ENCODE measurements at places on chromosomes 7 and 10. TPM values are rescaled to one million over a fixed set of nuclear protein-coding genes. Genes with fewer than 3 reads are reported as not detected.

DNA sequence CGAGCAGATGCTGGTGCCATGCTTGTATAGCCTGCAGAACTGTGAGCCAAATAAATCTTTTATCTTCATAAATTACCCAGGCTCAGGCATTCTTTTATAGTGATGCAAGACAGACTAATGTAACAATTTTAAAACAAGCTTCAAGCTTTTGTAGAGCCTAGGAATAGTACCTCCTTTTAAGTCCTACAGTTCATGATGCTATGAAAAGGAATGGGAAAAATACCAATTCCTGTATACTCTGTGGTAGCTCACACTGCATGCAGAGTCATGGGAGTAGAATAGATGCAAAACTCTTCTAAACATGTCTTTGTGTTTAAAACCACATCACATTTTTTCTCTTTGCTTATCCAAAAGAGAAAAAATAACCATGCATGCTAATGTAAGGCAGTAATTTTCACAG lies 66.6 kb upstream of the WNT16 start:
- DNase-seq = no peak

GRCh38 chr10:100222529-100222928 lies 6.9 kb downstream of the CHUK start:
- DNase-seq = no peak

DNA sequence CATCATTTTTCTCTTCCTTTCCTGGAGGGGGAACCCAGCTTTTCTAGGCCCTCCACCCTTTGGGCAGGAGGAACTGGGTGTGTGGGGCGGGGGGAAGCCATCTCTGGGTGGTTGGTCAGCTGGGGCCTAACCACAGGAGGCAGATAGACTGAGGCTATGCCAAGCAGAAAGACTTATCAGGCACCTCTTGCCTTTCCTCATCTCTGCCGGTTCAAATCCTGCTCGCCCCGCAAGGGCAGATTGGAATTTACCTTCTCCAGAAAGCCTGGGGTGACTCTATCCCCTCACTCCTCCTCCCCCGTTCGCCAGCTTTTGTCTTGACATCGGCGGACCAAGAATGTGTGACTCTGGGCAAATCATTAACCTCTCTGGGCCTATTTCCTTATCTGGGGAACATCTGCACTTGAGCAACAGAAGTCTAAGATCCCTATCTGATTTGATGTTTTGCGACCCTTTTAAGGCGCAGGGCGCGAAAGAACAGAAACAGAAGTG lies 584 bp upstream of the GARS1 start:
- DNase-seq = peak; percentile 65

DNA sequence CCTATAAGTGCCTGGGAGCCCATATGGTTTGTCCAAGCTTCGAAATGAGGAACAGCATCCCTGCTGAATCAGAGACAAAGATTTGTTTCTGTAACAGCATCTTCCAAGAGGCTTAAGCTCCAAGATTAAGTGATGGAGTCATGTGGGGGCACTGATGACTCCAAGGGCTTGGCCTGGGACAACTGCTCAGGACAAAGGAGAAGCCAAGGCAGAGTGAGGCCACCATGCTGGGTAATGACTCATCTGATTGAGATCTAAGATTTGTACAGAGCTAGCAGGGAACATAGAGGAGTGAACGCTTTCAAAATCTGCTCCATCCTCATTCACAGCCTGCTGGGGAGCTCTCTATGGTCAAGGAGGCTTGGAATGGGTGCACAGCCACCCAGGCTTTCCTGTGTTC lies 49.3 kb downstream of the C10orf120 start:
- DNase-seq = peak; percentile 16

- DNase-seq = no peak
These were observed 1.3 kb upstream of the SORCS3 start for GRCh38 chr10:104639590-104640338.

DNA sequence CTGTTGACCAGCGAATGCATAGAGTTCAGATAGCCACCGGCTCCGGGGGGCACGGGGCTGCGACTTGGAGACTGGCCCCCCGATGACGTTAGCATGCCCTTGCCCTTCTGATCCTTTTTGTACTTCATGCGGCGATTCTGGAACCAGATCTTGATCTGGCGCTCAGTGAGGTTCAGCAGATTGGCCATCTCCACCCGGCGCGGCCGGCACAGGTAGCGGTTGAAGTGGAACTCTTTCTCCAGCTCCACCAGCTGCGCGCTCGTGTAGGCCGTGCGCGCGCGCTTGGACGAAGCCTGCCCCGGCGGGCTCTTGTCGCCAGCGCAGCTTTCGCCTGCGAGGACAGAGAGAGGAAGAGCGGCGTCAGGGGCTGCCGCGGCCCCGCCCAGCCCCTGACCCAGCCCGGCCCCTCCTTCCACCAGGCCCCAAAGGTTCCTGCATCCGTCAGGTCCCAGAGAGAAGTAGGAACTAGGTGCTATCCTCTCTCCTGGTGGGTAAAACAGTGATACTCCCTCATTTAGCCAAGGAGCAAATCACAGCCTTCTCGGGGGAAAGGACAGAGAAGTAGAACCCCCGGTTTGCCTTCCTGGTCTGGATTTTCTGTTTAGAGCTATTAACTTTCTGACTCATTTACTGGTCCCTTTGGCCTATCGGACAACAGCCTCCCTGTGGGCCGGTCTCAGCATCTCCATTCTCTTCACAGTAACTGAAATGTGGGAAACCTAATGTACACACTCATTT lies 6.1 kb upstream of the HOXA2 start:
- DNase-seq = no peak

GRCh38 chr7:117072620-117073118 lies 119.4 kb downstream of the ST7 start:
- no peak for DNase-seq

- DNase-seq = no peak
These were observed 151.1 kb upstream of the SHH start for GRCh38 chr7:155963356-155963755.

DNA sequence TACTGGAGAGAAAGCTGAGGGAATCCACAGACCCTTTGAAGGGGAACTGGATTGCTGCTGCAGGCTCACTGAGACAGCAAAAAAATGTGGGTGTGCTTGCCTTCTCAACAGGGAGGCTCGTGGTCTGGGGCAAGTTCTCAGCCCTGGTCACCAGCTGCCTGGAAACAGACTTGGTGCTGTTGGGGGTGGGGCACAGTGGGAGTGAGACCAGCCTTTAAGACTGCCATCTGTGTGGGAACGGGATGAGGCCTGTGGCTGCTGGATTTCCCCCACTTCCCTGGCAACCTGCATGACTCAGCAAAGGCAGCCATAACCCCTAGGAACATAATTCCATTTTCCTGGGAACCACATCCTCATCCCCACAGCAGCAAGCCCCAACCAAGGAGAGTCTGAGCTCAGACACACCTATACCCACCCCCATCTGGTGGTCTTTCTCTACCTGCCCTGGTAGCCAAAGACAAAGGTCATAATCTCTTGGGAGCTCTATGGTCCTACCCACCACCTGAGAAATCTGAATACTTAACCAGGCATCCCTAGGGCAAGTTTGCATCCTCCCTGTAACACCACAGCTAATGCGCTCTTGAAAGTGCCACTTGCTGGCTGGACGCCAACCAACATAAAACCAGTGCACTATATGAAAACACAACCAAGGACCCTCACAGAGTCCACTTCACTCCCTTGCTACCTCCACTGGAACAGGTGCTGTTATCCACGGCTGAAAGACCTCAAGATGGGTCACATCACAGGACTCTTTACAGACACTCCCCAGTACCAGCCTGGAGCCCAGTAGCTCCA lies 45.0 kb upstream of the TFEC start:
- peak; percentile 43 for DNase-seq

DNA sequence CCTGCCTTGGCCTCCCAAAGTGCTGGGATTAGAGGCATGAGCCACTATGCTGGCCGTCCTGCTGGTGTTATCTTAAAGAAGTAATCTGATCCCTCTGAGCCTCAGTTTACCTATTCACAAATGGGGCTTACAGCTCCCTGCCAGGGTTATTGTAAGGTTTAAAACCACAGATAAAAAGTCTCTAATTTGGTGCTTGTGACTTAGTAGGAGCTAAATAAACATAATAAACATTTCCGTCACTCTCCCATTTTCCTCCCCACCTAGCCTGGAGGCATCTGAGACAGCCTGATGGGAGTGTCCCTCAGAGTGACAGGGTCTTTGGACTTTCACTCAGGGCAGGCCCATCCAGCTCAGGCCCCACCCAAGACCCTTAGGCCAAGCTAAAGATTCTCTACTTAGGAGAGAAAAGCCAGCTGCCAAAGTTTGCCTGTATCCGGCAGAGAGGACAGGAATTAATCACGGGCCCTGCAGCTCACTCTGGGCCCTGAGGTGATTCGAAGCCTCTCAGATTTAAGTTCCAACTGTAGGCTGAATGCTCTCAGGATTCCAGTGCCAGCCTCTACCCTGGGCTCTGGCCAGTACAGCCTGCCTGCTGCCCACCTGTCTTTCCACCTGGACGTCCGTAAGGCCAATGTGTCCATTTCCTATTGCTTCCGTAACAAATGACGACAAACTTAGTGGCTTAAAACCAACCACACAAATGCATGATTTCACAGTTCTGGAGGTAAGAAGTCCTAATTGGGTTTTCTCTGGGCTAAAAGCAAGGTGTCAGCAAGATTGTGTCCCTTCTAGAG lies 21.8 kb upstream of the DUSP5 start:
- DNase-seq = no peak

DNA sequence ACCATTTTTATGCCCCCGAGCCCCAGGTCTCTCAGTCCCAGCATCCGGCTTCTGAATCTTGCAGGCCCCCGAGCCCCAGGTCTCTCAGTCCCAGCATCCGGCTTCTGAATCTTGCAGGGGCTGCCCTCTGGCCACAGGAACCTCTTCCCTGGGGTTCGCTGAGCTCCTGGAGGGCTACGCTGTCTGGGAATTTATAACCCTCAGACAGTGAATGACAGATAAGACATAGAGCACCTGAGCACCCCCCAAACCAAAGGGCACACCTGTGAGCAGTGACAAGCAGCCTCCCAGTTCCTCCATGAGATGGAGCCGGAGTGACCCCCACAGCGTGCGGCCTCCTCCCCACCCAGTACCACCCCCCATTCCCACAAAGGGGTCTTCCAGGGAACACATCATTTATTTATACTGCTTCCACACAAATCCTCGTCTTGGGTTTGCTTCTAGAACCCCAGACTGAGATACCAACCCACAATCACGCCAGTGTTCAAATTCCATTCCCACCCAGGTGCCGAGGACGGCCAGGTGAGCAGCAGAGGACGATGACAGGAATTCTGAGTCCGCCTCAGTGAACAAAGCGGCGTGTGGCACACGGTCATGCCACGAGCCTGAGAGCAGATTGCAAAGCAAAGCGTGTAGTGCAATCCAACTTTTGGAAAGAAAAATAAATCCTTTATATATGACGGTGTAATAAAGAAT lies 57.7 kb upstream of the FAM20C start:
- no peak for DNase-seq

DNA sequence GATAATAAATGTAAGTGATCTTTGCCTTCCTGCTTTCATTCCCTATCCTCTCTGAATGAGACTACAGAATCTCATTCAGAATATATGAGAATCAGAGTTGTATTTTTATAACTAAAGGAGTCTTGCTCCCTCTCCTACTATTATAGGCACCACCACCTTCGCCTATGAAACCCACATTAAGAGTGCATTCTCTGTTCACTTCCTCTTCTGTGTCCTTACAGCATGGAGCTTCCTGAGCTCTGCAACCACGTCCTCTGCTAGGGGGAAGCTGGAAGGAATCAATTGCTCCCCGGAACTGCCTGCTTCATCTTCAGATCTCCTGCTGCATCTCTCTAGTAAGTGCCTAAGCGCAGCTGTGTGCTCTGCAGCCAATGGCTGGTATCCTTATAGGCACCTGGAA lies 820.7 kb downstream of the GRID1 start:
- DNase-seq = no peak

GRCh38 chr7:123054357-123055133 lies 59.0 kb upstream of the TAS2R16 start:
- DNase-seq = no peak

- DNase-seq = no peak
These were observed 127.0 kb downstream of the RELN start for GRCh38 chr7:103862302-103863035.

DNA sequence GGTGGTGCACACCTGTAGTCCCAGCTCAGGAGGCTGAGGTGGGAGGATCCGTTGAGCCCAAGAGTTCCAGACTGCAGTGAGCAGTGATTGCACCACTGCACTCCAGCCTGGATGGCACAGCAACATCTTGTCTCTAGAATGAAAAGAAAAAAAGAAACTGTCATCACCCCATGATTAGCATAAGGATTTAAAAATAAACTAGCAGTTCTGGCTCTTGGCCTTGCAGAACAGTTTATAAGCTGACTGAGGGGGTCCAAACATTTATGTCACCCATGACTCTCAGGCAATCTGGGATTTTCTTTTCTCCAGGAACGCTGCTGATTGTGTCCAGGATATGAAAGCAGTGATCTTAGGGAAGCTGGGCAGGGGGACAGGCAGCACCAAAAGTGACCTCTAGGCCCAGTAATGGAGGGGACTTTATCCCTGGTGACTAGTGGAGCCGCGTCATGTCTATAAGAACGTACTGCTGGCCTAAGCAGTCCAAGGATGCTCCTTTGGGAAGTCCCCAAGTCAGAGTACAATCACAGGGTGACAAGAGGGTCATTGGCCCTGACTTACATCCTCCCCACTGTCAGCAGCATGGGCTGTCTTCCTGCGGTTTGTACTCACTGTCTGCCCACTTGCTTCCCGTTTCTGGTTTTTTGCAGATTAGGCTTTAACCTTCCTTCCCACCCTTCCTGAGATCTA lies 177.4 kb downstream of the ARHGAP12 start:
- DNase-seq = no peak

GRCh38 chr7:152615031-152615741 lies 60.8 kb downstream of the XRCC2 start:
- peak; percentile 43 for DNase-seq

GRCh38 chr7:134712196-134712595 lies 65.5 kb downstream of the BPGM start:
- DNase-seq = peak; percentile 26

PRKCQ gene
- 1.3 TPM for total RNA-seq

COL17A1 gene
- total RNA-seq = not detected

CCDC172 gene
- total RNA-seq = not detected

IDI2 gene
- not detected for total RNA-seq

OR2A12 gene
- total RNA-seq = not detected

GPR85 gene
- total RNA-seq = 13.2 TPM

ASAH2B gene
- total RNA-seq = 3.9 TPM

INMT gene
- total RNA-seq = 0.08 TPM

FAM237B gene
- not detected for total RNA-seq
